Kidney capillary endothelial cell (primary cell): ENCODE measurements at places on chromosomes 6 and 20.

- no peak for DNase-seq
Observed at GRCh38 chr20:13587370-13587769, 51.4 kb downstream of the TASP1 start.

DNA sequence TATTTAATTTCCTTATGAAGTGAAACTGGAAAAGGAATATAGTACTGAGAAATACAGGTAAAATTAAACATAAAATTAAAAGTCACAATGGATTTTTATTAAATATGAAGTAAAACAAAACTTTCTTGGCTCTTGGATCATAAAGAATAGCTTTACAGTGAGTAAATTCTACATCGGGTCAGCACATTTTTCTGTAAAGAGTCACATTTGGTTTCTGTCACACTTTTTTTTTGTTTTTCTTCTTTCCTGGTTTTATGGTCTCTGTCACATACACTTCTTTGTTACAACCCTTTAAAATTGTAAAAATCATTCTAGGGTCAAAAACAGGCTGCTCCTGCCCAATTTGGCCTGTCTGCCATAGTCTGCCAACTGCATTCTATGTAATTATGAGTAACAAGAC lies 254.4 kb upstream of the POU3F2 start:
- DNase-seq = no peak

DNA sequence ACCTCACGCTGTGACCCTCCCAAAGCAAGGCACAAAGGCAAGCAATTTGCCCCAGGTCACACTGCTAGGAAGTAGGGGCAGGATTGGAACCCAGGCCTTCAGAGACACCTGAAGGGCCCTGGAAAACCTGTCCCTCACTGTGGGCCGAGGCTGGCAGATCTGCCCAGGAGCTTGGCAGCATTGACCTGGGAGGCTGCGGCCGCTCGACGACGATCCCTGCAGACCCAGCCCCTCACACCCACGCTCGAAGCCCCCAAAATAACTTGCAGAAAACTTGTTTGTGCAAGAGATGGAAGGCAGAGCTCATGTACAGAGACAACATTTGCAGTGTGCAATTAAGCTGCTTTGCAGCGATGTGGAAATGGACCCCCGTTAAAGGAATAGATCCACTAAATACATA lies 251.4 kb downstream of the TAF4 start:
- no peak for DNase-seq

DNA sequence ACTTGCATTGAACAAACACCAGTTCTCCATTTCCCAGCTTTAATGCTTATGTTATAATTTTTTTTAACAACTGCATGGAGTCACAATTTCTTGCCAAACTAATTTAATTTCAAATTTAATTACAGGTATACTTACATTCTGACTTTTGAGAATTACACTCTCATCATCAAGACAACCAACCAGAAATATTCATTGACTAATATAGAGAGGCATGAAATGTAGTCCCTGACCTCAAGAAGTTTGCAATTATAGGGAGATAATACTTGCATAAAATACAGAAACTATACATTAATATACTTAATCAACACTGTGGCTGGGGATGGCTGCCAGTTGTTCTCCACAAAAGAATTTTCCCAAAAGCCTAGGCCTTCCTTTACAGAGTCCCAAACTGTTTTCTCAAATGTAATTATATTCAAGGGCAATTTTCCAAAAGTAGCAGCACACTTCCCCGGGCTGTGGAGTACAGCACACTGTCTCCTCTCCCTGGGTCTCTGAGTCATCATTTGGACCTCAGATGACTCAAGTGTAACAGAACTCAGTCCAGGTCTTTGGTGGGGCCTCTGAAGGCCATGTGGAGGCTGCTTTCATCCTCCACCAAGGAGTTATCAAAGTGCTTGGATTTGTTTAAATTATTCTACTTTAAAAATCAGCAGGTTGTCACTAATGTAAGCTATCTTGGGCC lies 114.1 kb downstream of the KIF16B start:
- no peak for DNase-seq

- DNase-seq = no peak
Observed at GRCh38 chr6:75147512-75147911, 58.3 kb downstream of the COL12A1 start.

DNA sequence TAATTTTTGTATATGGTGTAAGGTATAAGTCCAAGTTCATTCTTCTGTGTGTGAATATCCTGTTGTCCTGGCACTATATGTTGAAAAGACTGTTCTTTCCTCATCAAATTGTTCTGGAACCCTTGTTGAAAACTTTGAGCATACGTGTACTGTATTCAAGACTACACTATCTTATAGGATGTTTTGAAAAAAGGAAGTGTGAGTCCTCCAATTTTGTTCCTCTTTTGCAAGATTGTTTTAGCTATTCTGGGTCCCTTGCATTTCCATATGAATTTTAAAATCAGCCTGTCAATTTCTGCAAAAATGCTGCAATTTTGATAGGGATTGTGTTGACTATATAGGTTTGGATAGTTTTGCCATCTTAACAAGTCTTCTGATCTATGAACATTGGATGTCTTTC lies 195.2 kb downstream of the BACH2 start:
- DNase-seq = no peak
